ENCODE measurements at places on chromosomes 7 and 10.
A peak's percentile ranks its signal among the peaks of the same experiment; 100 is the strongest.

DNA sequence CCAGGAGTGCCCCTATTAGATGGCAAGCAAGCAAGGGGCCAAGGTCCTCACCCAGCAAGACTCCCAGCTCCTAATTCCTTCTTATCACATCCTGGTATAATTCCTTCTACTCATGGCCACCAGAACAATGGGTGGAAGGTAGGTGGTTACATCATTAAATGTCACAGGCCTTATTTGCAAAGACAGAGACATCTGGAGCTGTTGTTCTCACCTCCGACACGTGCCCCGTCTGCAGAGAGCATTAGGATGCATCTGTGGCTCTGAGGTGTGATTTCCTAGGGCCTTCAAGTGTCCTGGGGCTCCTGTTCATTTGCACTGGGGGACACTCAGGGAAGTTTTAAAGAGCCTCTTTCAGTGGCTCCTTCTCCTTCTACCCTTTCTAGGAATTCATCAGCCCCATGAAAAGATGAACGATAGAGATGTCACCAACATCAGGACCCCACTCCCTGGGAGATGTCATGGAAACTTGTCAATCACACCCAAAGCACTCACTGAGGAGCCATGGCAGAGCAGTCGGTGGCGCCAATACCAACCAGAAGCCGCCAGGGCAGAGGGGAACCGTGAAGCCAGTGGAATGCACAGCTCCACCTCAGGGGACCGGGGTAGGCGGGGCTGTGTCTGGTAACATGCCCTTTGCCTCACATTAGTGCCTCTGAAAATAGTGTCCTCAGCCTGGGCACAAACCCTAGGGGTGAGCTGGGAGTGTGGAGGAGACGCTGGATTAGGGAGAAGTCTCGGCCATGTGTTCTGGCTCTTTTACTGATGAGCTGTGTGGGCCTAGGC, 2.9 kb upstream of the ATP6V0E2 start:
- no peak for DNase-seq

DNA sequence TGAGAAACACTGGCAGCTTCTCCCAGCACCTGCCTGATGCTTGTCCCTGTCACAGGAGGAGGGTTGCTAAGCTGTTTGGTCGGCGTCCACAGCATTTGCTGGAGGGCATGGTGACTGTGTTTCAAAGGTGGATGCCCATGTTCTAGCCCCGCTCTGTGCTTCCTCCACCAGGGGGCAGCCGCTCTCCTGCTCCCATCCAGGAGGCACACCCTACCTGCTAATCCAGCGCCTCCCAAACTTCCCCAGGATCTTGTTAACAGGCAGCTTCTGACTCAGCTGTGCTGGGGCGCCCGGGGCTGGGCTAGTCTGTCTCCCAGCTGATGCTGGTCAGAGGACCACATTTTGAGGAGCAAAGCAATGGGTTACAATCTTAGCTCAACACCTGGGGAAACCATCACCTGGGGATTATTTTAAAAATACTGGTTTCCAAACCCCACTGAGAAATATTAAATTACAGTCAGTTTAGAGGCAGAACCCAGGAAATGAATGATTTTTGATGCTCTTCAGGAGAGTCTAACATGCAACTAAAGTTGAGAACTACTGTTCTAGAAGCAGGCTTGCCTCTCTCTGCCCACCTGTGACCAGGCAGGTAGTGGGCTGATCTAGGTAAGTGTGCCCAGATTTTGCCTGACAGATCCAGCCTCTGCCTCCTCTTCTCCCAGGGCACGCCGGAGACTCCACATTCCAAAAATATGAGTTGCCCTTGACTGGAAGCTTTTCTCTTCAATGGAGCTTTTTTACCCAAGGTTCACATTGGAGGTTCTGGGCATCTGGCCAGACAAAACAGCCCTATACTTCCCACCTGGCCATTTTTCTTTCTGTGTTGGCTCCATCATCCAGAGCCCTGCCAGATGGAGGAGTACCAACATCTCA, 92.7 kb upstream of the GPR26 start:
- DNase-seq, result peak; percentile 27

DNA sequence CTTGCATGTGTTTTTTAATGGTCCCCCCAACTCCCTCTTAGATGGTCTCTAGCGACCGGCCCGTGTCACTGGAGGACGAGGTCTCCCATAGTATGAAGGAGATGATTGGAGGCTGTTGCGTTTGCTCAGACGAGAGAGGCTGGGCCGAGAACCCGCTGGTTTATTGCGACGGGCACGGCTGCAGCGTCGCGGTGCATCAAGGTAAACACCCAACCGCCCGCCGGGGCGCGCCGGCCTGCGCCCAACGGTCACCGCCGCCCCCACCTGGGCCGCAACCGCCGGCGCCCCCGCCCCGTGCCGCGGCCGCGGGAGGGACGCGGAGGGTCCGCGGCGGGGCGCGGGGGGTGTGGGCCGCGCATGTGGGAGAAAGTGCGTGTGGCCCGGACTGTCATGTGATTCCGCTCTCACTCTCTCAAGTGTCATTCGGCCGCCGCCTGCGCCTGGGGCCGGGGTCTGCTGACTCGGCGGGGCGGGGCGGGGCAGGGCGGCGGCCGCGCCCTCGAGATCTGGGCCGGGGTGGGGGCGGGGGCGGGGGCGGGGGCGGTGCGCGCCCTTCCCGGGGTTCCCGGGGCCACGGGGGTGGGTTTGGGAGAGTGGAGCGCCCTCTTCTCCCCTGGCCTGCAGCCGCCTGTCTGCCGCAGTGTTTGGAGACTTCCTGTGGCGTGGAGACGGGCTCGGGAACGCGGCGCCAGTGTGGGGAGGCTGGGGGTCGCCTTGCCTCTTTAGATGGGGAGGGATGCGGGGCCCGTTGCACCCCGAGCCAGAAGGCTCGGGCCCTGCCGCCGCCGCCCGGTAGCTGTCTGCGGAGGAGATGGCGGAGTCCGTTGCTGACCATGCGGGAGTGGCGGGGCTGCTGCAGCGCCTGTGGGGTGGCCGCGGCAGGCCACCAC, 817 bp downstream of the MLLT10 start:
- DNase-seq, result peak; percentile 59

DNA sequence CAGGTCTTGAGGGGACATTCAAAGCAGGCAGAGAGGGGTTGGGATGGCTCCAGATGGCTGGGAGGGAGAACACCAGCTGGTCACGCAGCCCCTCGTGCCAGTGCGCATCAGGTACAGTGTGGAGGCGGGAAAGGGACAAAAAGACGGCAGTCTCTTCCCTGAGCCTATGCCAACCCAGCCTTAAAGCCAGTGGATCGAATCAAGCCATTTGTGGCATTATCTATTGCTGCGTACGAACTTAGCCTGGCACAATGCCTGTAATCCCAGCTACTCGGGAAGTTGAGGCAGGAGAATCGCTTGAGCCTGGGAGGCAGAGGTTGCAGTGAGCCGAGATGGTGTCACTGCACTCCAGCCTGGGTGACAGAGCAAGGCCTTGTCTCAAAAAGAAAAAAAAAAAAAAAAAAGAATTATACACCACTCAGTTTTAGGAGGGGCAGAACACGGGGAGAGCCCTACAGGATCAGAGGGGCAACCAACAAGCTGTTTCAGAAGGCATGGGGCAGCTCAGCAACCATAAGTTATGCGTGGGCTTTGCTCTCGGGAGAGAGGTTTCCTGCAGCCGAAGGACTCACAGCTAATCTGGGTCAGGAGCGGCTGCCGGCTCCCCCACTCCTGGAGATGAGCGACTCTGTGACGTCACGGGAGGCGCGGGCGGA, 356 bp upstream of the NDUFB2 start:
- peak; percentile 94 for DNase-seq

DNA sequence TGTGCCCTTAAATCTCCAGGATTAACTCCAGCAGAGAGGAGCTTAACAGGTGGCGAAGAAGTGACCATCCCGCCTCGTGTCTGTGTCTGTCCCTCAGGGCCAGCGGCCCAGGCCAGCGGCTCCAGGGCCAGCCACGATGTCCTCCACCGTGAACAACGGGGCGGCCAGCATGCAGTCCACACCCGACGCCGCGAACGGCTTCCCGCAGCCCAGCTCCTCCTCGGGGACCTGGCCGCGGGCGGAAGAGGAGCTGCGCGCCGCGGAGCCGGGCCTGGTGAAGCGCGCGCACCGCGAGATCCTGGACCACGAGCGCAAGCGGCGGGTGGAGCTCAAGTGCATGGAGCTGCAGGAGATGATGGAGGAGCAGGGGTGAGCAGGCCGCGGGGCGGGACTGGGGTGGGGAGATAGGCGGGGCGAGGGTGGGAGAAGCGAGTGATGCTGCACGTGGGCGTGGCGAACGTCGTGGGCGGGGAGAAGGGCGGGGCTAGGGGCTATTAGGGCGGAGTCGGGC, 33.3 kb downstream of the SRRM3 start:
- DNase-seq, result no peak

DNA sequence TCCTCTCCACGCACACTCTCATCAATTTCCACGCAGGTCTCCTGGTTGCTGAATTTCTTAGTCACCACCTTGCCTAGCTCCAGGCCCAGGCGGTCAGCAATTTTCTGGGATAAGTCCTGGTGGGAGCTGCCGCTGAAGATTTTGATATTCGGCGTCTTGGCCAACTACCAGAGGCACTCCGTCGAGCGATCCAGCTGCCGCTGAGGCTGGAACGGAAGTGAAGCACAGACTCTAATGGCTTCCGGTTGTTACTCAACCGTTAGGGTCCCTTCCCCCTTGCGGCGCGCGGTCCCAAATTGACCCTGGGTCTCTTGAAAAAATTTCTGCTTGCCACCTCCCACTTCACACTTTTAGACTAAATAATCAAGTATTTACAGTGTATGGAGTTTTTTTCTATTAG, at the start of gene PRPS1L1:
PRPS1L1 (minus strand) TSS at position 219 of the 400 bp plus-strand sequence.
- no peak for DNase-seq

- DNase-seq, result no peak
Observed at GRCh38 chr10:131496351-131497052, 185.0 kb upstream of the TCERG1L start.

DNA sequence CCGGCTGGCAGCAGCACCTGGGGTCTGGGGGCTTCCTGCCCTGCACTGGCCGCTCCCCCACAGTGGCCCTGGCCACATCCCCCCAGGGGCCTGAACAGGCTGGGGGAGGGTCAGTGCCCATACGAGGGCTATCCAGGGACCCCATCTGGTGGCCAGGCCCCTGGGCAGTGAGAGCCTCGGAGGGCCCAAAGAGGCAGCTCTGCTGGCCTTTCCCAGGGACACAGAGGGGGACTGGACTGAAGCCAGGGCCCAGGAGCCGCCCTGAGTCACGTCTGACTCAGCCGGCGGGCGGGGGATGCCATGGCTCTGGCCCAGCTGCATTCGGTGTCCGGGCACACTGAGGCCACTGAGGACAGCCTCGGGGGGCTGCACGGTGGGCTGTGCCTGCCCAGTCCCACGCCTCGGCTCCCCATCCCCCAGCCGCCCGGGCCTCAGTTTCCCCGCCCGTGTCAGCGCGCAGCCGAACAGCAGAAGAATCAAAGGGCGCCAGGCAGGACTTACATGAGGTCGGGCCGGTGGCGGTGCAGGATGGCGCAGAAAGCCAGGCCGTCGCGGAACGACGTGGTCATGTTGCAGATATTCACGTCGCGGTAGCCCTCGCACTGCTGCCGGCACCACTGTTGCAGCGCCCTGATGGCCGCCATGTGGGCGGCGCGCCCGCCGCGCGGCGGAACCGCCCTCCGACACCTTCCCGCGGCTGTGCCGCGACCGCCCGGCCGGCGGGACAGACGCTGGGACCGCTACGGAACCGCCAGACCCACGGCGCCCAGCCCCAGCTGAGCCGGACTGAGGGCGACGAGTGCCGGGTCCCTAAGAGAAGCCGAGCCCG, at the start of gene MICALL2:
MICALL2 (minus strand) TSS at position 788 of the 829 bp plus-strand sequence; CDS start at position 644, 144 bp downstream.
- DNase-seq, result peak; percentile 23

GRCh38 chr10:2165771-2166460, 428.6 kb upstream of the ADARB2 start:
- DNase-seq, result no peak

DNA sequence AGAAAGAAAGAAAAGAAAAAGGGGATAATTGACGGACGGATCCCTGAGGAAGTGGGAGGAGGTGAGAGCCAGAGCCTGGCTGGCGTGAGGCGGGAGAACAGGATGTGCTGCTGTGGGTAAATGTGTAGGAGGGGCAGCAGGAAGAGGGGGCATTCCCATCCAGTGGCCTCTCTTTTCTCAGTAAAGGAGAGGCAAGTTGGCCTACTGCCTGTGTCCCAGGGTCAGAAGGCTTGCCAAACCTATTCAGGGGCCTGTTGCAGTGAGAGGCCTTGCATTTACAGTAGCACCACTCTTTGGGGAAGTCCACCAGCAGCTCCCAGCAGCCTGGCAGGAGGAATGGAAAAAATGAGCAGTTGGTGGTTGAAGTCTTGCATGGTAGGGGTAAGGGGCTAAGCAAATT, 26.6 kb upstream of the ASCC1 start:
- DNase-seq, result no peak

DNA sequence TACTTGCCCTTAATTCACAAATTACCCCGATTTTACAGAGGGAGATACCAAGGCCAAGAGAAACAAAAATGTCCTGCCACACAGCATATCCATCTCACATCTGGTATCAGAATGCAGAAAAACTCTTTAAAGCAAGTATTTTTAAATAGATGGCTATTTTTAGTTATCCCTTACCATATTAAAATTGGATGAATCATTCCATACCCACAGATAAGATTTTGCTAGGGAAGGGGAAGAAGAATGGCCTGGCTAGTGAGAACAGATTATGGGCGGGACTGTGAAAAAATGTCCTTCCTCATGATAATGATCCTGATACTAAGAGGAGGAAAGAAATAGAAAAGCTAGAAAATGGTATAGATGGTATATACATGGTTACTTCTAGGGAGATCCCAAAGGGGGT, 80.6 kb upstream of the GATAD1 start:
- DNase-seq, result no peak

- no peak for DNase-seq
Observed at GRCh38 chr7:341841-342638, 52.1 kb downstream of the FOXL3 start.

GRCh38 chr7:129502708-129503685, 666 bp downstream of the SMKR1 start:
- DNase-seq, result peak; percentile 30

DNA sequence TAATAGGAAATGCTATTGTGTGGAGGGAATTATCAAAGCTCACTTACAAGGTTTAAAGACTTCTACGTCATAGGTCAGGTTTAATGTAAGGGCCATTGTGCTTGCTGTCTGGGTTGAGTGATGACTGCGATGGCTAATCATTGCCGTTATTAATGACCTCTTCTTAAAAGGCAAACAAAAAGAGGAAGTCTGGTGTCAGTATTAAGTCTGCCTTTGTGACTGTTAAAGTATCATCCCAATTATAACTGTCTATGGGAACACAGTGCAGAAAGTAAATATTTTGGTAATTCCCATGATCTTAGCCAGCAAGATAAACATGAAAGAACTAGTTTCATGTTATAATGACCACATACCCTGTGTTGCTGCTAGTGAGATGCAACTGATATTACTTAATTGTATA, 382.4 kb downstream of the BBS9 start:
- DNase-seq, result no peak

GRCh38 chr10:75335983-75336382, 65.6 kb downstream of the ZNF503 start:
- DNase-seq, result no peak

GRCh38 chr7:80677629-80678028, 39.2 kb downstream of the CD36 start:
- no peak for DNase-seq

DNA sequence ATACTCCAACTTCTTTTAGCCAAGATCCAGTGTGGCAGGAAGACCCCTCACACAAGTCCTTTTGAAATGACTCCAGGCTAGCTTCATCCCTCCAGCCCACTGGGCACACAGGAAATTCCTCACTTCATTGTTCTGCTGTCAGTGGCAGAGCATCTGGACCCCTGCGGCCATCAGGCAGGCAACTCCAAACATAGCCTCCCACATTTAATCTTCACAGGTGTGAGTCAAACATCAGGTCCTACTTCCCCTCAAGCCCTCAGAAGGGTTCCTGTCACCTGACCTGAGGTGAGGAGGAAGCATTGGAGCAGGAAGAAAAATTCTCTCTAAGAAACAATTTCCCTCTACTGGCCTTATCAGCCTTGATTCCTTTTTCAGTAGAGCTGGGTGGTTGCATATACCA, 51.1 kb upstream of the C1GALT1 start:
- DNase-seq, result no peak

Data from NCI-H345 (cell line).